ENCODE measurements at places on chromosomes 2 and 18. TPM values are rescaled to one million over a fixed set of nuclear protein-coding genes. Genes with fewer than 3 reads are reported as not detected.

The RIT2 gene
- total RNA-seq: not detected

- no peak for DNase-seq
- H3K36me3 ChIP-seq: no peaks in the 10 kb centered on the region
- H3K27ac ChIP-seq: no peak overlapping the region
- no peak overlapping the region for H3K4me3 ChIP-seq
Observed at GRCh38 chr2:202436626-202437025, 60.5 kb downstream of the BMPR2 start.

The AOX1 gene
- 44.8 TPM for total RNA-seq

- H3K27ac ChIP-seq: no peak overlapping the region
- DNase-seq: no peak
- H3K27me3 ChIP-seq: no peaks in the 10 kb centered on the region
- no peaks in the 10 kb centered on the region for H3K36me3 ChIP-seq
- no peaks in the 10 kb centered on the region for H3K4me1 ChIP-seq
Observed at GRCh38 chr2:58574873-58575272, 333.7 kb upstream of the FANCL start.

DNA sequence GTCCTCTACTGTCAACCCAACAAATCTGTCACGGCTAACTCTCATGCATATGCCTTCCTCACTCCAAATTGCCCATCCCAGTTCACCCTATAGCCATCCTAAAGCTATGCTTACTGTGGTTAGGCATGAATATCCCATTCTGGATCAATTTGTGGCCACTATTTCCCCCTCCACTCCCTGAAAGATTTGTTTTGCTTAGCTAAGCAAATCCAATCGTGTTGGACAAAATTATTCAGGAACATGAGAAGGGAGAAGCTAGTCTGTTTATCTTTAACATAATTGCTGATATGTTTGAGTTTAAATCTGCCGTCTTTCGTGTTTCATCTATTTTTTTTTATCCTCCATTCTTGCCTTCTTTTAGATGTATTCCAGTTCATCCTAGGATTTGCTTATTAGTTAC lies 43.6 kb downstream of the PPM1B start:
- no peaks in the 10 kb centered on the region for H3K4me1 ChIP-seq
- no peak overlapping the region for H3K27ac ChIP-seq
- no peaks in the 10 kb centered on the region for H3K36me3 ChIP-seq
- no peaks in the 10 kb centered on the region for H3K27me3 ChIP-seq
- no peak overlapping the region for H3K4me3 ChIP-seq
- no peak for DNase-seq

GRCh38 chr2:168895771-168896170 lies 5.3 kb upstream of the G6PC2 start:
- DNase-seq: no peak
- H3K4me1 ChIP-seq: no peaks in the 10 kb centered on the region
- no peak overlapping the region for H3K27ac ChIP-seq
- no peaks in the 10 kb centered on the region for H3K27me3 ChIP-seq
- H3K36me3 ChIP-seq: no peaks in the 10 kb centered on the region

DNA sequence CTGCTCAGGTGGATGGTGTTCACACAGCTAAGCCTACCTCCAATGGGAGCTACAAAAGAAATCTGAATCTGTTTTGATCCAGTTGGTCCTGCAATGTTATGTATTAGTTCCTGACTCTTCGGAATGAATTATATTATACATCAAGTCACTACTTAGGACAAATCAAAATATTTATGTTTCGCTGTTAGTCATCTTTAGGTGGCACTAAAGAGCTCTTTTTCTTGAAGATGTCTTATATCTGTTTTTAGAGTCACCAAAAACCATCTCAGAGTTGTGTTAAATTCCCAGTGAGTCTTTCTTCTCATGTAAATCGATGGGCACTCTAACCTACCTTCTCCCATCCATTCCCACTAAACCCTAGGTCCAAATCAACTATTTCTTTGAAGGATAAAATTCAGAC lies 2.2 kb downstream of the DNER start:
- no peaks in the 10 kb centered on the region for H3K36me3 ChIP-seq
- peaks cover 13% of the 10 kb centered on the region for H3K4me1 ChIP-seq
- no peak for DNase-seq
- no peak overlapping the region for H3K27ac ChIP-seq
- H3K4me3 ChIP-seq: no peak overlapping the region

DNA sequence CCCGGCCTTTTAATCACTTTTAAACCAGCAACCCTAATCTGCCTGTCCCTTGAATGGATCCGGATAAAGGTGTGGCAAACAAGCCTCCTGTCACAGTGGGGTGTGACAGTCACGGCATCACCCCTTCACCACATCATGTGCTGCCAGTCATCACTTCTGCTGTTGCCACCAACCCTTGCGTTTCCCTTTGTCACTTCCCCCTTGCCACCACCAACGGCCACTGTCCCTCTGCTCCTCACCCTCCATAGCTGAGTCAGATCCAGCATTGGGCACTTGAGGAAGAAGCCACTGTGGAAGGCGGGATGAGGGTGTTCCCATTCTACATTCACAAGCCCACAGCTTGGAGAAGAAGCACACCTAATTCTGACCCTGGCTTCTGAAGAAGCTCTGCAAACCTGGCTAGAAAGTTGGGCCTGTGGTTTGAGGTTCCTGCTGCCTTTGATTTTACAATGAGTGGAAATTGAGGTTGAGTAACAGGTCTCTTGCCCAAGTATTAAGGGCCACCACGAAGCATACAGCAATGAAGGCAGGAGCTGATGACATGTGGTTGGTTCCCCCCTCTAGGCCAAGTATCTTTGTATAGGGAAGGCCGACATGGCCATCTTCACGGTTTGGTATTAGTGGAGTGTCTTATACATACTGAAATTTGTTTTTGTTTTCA lies 22.9 kb upstream of the DARS1 start:
- H3K4me1 ChIP-seq: no peaks in the 10 kb centered on the region
- DNase-seq: peak; percentile 16
- no peaks in the 10 kb centered on the region for H3K36me3 ChIP-seq
- no peak overlapping the region for H3K27ac ChIP-seq
- H3K27me3 ChIP-seq: no peaks in the 10 kb centered on the region

GRCh38 chr2:143139835-143140393 lies 10.7 kb downstream of the ARHGAP15 start:
- no peaks in the 10 kb centered on the region for H3K36me3 ChIP-seq
- no peak overlapping the region for H3K4me3 ChIP-seq
- H3K27me3 ChIP-seq: no peaks in the 10 kb centered on the region
- no peak overlapping the region for H3K27ac ChIP-seq
- DNase-seq: no peak
- no peaks in the 10 kb centered on the region for H3K4me1 ChIP-seq

- H3K4me3 ChIP-seq: no peak overlapping the region
- no peaks in the 10 kb centered on the region for H3K27me3 ChIP-seq
- H3K27ac ChIP-seq: no peak overlapping the region
- no peaks in the 10 kb centered on the region for H3K4me1 ChIP-seq
- DNase-seq: no peak
Observed at GRCh38 chr2:177611310-177611886, 218.8 kb downstream of the AGPS start.

- H3K4me3 ChIP-seq: no peak overlapping the region
- no peaks in the 10 kb centered on the region for H3K4me1 ChIP-seq
- DNase-seq: peak; percentile 51
- H3K36me3 ChIP-seq: no peaks in the 10 kb centered on the region
- H3K27ac ChIP-seq: no peak overlapping the region
Observed at GRCh38 chr2:216519154-216519762, 20.6 kb downstream of the RPL37A start.

The SNTG2 gene
- total RNA-seq: 3.2 TPM

DNA sequence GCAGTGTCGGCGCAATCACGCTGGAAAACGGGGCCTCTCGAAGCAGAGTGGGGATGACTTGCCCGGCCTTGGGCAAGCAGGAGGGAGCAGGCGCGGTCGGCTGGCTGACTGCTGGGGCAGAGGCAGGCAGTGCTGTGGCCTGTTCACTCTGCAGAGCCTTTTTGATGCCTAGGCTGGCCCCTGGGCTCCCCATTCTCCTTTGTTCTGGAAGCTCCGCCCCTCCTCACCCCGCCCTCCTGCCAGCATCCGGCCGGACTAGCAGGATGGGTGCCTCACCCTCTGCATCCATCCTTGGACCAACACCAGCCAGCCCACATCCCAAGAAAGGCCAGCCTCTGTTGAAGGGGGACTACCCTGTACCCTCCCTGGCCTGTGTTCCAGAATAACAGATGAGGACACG lies at the start of gene ASPRV1:
Gene ASPRV1 (minus strand): TSS at position 136 of the 400 bp plus-strand sequence. CDS start 195 bp downstream, outside the sequence.
- no peaks in the 10 kb centered on the region for H3K27me3 ChIP-seq
- no peaks in the 10 kb centered on the region for H3K4me1 ChIP-seq
- no peak within 1 kb of the TSS for H3K4me3 ChIP-seq

The NPPC gene
- 4.3 TPM for total RNA-seq

GRCh38 chr2:154484338-154485099 lies 214.0 kb upstream of the KCNJ3 start:
- H3K27ac ChIP-seq: no peak overlapping the region
- no peak overlapping the region for H3K4me3 ChIP-seq
- H3K4me1 ChIP-seq: no peaks in the 10 kb centered on the region
- H3K27me3 ChIP-seq: no peaks in the 10 kb centered on the region

- peak overlapping the region; percentile 58 for H3K27ac ChIP-seq
- H3K4me1 ChIP-seq: peaks cover 3% of the 10 kb centered on the region
- H3K36me3 ChIP-seq: no peaks in the 10 kb centered on the region
- no peaks in the 10 kb centered on the region for H3K27me3 ChIP-seq
- no peak overlapping the region for H3K4me3 ChIP-seq
- peak; percentile 11 for DNase-seq
Observed at GRCh38 chr2:20423847-20424246, 23.0 kb upstream of the RHOB start.

GRCh38 chr2:119475225-119475856 lies 43.7 kb downstream of the TMEM37 start:
- no peak overlapping the region for H3K27ac ChIP-seq
- DNase-seq: no peak
- H3K4me1 ChIP-seq: no peaks in the 10 kb centered on the region
- H3K4me3 ChIP-seq: no peak overlapping the region
- no peaks in the 10 kb centered on the region for H3K27me3 ChIP-seq

The FAP gene
- total RNA-seq: 10.5 TPM

The RND3 gene
- total RNA-seq: 12.6 TPM

The ANKRD30B gene
- not detected for total RNA-seq

DNA sequence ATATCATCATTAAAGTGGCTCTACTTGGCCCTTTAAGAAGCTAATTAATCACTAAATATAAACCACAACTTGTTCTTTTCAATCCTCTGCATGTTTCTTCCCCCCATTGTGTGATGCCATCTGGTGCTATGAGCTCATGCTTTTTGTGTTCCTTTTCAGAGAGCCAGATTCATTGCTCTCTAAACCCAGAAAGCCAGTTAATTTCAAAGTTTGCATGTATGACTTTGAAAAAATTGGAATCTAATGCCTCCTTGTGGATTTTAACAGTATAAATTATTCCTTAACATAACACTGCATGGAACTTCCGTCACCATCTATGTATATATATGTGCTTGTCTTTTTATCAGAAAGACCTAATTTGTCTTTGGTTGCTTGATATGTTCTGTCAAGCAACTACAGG lies 31.1 kb downstream of the TMEM178A start:
- no peak overlapping the region for H3K4me3 ChIP-seq
- no peaks in the 10 kb centered on the region for H3K36me3 ChIP-seq
- no peak overlapping the region for H3K27ac ChIP-seq
- no peaks in the 10 kb centered on the region for H3K27me3 ChIP-seq
- no peak for DNase-seq
- no peaks in the 10 kb centered on the region for H3K4me1 ChIP-seq

- H3K27ac ChIP-seq: no peak overlapping the region
- no peaks in the 10 kb centered on the region for H3K4me1 ChIP-seq
- no peaks in the 10 kb centered on the region for H3K36me3 ChIP-seq
- DNase-seq: no peak
- no peaks in the 10 kb centered on the region for H3K27me3 ChIP-seq
Observed at GRCh38 chr2:217223222-217223930, 363.5 kb upstream of the TNP1 start.

GRCh38 chr2:237935740-237936452 lies 30.9 kb upstream of the UBE2F start:
- H3K27me3 ChIP-seq: no peaks in the 10 kb centered on the region
- no peaks in the 10 kb centered on the region for H3K4me1 ChIP-seq

The SEPTIN2 gene
- total RNA-seq: 346 TPM

DNA sequence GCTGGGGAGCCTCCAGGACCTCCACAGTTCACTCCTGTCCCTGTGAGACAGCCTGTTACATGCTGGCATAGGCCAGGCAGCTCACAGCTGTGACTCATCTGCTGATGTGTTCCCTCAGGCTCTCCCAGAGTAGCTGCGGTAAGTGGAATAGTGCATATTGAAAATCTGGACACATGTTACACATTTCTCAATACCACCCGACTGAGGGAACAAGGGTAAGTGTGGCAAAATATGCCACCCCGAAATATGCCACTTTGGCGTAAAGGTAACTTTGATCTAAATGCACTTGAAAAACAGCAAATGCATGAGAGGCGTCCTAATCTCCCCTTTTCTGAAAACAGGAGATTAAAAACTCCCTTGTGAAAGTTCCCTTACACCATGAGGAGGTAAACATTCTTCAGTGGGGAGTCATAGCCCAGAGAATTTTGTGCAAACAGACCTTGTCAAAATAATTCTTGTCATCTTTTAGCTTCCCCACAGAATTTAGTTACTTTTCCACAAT lies 557.9 kb downstream of the CCDC85A start:
- no peaks in the 10 kb centered on the region for H3K4me1 ChIP-seq
- no peaks in the 10 kb centered on the region for H3K36me3 ChIP-seq
- no peak overlapping the region for H3K27ac ChIP-seq
- peak; percentile 25 for DNase-seq
- no peaks in the 10 kb centered on the region for H3K27me3 ChIP-seq
- H3K4me3 ChIP-seq: no peak overlapping the region

The CDKL4 gene
- 0.59 TPM for total RNA-seq
